Urinary bladder (tissue), 4 donors: ENCODE measurements at places on chromosomes 7 and 10.

DNA sequence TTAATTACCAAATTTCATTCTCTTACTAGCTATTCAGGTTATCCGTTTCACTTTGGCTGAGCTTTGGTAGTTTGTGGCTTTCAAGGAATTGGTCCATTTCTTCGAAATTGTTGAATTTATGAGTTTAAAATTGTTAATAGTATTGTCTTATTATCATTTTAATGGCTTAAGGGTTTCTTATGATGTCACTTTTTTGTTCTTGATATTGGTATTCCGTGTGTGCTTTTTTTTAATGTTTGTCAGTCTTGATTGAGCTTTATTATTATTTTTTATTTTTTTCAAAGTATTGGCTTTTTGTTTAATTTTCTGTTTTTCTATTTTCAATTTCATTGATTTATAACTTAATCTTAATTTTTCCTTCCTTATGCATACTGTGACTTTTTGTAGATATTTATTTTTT is 25.9 kb downstream of the FRG2B start:
- no peak for DNase-seq

GRCh38 chr7:50653126-50653864 is 88.1 kb upstream of the DDC start:
- no peak for DNase-seq

GRCh38 chr10:63114031-63114814 is 18.9 kb upstream of the NRBF2 start:
- no peak for DNase-seq

DNA sequence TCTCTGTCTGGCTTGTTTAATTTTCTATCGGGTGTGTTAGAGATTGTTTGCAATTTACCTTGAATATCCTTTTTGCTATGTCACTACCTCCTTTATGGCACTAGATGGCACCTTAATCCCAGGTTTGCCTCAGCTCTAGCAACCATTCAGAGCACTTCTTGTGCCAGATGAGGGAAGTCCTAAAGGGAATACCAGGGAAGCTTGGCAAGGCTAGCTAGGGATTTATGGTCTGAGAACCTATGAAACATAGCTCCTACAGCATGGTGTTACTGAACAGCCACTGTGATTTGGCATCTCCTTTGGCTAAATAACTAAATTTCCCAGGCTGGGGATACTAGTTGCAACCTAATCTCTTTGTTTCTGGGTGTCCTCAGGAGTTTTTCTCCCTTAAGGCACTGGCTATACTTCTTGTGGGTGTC is 69.0 kb upstream of the VOPP1 start:
- DNase-seq = peak; percentile 85

DNA sequence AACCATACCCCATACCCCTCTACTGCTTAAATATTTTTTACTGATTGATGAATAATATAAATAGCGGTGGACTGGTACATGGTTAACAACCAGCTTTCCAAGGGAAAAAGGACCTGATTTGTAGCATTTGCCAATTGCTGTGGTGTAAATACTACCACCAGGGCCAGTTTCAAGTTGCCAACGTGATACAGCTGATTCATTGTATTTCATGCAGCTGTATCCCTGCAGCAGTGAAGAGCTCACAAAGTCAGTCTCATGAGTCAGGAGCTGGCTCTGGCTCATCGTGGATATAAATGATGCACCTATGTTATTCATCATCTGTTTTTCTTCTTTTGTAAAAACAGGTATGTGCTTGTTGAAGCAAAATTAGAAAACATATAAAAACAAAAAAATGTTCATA is 15.2 kb downstream of the CALML5 start:
- DNase-seq = no peak

DNA sequence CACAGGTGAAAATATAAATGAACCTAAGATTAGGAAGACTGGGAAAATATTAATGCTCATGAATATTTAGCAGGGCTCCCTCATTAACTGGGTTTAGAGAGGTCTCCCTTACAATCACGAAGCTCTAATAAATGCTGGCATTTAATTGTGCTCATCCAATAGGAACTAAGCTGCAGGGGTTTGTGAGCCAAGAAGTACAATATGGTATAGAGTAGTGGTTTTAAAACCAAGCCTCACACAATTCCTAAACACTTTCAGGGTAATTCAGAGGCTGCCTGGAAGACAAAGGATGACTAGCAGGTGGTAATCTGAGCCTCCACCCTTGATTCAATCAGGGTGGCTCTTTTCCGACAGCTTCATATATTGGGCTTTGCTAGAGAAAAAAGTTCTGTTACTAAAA is 103.3 kb downstream of the GPAM start:
- DNase-seq = no peak

DNA sequence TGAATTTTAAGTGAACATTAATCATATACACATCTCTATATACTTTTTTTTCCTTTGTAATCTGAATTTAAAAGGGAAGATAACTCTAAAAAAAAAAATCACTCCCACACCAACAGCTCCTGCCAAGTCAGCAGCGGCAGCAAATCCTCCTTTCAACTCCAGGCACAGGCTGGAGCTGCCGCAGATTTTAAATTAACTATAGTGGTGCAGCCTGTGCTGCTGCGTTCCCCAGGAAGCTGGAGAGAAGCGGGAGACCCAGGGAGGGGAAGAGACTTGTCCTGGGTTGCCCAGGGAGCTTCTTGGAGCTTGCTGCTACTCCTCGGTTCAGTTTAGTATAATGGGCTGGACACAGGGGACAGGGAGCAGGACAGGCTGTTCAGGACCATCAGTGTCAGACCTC is 32.6 kb upstream of the HSPB1 start:
- no peak for DNase-seq

DNA sequence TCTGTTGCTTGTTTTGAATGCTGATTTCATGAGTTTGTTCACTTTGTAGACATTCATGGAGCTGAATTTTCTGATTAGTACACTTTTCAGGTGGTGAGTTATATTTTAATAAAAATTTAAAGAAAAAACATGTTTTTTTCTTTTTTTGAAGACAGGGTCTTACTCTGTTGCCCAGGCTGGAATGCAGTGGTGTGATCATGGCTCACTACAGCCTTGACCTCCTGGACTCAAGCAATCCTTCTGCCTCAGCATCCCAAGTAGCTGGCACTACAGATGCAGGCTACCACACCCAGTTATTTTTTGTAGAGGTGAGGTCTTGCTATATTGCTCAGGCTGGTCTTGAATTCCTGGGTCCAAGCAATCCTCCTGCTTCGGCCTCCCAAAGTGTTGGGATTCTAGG is 23.7 kb downstream of the PDZD8 start:
- no peak for DNase-seq

DNA sequence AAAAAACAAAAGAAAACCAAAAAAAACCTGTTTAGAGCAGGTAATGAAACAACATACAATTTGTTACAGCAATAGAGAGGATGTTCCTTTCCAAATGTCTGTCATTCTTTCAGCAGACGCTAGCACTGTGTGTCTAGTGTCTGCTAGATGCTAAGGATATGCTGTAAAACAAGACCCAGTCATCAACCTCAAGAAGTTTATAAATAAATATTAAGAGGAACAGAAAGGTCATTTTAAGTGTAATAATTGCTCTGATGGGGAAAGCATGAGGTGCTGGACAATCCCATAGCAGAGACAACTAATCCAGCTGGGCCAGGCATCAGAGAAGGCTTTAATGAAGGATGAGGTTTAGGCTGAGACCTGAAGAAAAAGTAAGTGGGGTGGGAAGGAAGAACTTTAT is 23.3 kb upstream of the ASCC1 start:
- no peak for DNase-seq

- DNase-seq = no peak
Observed at GRCh38 chr7:479115-479947, 40.3 kb downstream of the PDGFA start.

GRCh38 chr10:21145751-21146435 is 248.8 kb upstream of the NEBL start:
- no peak for DNase-seq

DNA sequence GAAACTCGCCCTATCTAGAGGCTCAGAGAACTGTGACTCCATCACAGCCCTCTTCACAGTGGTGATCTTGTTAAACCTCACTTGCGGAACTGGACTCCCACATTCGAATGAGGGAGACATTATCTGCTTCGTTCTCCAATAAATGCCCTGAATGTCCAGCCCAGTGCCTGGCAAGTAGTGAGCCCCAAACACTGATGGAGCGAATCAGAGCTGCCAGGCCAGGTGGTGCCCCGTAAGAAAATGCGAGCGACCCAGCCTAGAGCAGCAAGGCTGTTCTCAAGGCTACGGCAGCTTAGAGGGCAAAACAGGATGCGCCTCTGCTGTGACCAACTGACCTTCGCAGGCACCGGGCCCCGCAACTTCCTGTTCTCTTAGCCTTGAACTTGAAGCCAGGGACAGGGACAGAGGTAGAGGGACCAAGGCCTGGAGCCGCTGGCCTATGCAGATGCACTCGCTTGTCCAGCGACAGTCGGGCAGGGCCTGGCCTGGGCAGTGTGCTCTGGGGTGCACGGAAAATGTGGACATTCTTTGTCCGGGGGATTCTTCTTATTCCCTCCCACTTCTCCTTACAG is 217.6 kb downstream of the TCERG1L start:
- no peak for DNase-seq

GRCh38 chr10:121525251-121526134 is 72.8 kb downstream of the FGFR2 start:
- no peak for DNase-seq

- DNase-seq = no peak
Observed at GRCh38 chr7:110522761-110523200, 568.1 kb upstream of the LRRN3 start.

- DNase-seq = no peak
Observed at GRCh38 chr10:42885491-42886270, 103.1 kb downstream of the BMS1 start.

GRCh38 chr10:130218936-130219335 is 82.7 kb downstream of the GLRX3 start:
- DNase-seq = no peak

- no peak for DNase-seq
Observed at GRCh38 chr10:104509981-104510380, 131.1 kb upstream of the SORCS3 start.

- no peak for DNase-seq
Observed at GRCh38 chr7:22372863-22373262, 15.9 kb upstream of the RAPGEF5 start.

GRCh38 chr10:113096128-113096996 is 146.3 kb downstream of the TCF7L2 start:
- DNase-seq = no peak

DNA sequence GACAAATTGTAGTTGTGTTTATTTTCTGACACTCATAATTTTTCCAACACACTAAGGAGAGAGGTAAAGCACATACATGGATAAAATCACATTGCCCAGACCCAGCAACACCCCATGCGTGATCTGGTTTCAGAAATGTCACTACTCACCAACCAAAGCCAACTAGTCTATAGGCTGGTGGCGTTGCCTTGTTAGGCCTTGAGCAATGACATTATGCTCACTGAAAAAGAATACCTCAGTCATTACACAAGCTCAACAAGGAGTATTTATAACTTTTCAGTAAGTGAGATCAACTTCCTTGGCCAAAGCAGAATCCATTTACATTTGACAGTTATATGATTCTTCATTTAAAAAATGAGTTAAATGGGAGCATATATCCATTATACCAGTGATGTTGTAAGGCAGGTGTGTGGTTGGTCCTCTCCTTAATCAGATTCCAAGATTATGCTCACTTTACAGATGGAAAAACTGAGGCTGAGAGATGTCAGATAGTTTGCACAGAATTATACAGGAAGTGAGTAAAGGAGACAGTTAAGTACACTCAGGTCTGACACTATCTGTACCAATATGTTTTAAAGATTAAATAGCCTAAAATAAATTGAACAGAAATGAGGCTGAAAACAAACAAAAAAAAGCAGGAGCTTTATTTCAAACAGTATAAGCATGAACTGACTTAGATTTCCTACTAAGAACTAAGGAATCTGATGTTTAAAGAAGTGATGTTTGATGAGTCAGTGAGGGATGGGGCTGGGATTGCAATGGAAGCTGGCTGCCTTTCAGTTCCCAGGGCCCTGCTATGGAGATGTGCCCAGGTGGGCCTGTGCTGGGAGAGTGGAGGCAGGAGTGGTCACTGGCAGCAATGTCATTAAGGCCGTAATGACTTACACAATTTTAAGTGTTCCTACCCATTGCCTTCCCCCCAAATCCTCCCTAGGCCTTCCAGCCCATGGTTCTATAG is 118.3 kb downstream of the RAPGEF5 start:
- no peak for DNase-seq

DNA sequence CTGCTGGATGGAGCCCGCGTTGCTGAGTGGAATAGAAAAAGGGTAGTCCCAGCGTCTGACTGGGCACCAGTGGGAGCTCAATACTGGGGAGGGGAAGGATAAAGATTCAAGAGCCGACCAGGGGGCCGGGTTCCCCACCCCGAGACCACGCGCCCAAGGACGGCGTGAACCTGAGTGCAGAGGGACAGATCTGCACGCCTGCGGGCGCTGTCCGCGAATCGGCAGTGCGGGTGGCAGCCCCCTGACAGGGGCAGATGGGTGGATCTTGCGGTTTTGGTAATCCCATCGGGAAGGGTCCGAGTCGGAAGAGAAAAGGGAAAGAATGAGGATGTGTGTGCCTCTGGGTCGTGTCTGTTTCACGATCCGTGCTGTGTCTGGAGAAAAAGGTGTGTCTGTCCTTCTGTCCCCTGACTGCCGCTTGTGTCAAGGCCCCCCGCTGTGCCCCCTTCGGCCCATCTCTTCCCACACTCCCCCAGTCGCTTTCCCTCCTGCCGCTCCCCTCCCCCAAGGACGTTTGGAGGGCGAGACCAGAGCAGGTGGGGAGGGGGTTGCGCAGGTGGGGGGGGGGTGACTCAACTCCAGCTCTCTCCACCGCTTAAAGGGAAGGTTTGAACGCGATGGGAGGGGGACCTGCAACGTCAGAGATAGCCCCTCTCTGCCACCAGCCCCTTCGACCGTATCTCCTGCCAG is 734 bp upstream of the VGF start:
- no peak for DNase-seq

- no peak for DNase-seq
Observed at GRCh38 chr7:22627136-22627535, 99.9 kb upstream of the IL6 start.

GRCh38 chr7:70060298-70061068 is 462.2 kb downstream of the AUTS2 start:
- DNase-seq = no peak

- no peak for DNase-seq
Observed at GRCh38 chr10:44071479-44071878, 313.4 kb downstream of the CXCL12 start.

DNA sequence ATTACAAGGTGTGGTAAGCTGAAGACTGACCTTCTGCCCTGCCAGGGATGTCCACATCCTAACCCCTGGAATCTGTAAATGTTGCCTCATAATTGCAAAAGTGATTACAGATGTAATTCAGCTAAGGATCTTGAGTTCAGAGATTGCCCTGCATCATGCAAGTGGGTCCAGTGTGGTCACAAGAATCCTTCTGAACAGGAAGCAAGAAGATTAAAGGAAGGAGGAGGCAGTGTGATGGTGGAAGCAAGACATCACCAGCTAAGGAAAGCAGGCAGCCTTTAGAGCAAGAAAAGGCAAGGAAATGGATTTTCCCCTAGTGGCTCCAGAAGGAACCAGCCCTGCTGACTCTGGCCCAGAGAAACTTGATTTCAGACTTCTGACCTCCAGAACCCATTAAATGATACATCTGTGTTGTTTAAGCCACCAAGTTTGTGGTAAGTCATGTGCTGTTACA is 78.1 kb downstream of the USP6NL start:
- no peak for DNase-seq
